Stimulated activated CD8-positive, alpha-beta memory T cell treated with anti-CD3 and anti-CD28 coated beads, Interleukin-12 subunit alpha, Interleukin-12 subunit beta, amount 100 ng/mL, for 4 hours (primary cell): ENCODE measurements at places on chromosomes 1 and 21.

GRCh38 chr1:119871881-119872280 is 24.4 kb downstream of the ADAM30 start:
- no peak for DNase-seq

DNA sequence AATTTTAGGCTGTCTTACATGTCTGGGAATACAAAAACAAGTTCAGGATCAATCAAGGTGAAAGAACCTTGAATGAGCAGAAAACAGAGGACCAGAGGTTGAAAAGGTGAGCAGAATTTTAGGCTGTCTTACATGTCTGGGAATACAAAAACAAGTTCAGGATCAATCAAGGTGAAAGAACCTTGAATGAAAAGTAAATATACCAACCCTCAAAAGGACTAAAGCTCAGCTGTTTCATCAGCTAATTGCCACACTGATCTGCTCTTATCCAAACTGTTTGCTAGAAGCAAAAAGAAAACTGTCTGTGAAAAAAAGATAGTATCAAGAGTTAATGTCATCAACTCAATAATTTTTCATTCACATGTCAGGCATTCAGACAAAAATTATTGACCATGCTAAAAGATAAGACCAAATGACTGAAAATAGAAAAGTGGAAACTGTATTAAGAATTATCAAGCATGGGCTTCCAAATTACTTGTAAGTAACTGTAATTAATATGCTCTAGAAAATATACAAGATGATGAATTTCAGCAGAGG is 69.2 kb downstream of the LTN1 start:
- DNase-seq: no peak

DNA sequence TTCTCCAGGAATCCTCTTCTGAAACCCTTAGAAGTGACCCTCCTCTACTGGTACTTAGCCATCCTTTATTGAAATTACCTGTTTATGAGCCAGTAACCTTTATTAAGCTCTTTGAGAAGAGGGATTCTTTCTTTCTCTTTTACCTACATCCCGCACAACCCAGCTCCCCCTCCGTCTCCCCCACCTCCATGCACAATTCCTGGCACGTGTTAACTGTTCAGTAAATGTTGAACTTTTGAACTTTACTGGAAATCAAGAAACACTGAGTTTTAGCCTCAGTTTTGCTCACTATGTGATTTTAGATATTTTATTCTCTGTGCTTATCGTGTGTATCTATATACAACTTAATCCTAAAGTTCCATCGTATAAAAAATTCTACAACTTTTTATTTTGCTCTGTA is 1.8 kb downstream of the TMED5 start:
- DNase-seq: no peak

DNA sequence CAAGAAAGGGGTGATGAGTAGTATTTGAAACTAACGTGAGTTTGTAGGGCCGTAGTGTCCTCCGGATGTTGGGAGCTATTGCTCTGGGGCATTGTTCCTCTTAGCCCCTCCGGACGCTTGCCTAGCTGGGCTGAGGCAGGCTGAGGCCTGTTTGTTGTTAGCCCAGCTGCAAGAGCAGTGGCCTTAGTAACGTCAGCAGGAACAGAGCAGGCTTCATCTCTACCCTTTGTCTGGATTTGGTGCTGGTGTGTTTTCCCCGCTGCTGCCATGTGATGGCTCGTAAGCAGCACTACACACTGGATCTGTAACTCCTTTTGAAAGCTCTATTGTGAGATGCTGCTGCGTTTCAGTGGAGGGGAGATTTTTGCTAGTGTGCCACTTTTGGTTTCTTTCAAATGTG is 57.6 kb downstream of the DNM3 start:
- DNase-seq: no peak

DNA sequence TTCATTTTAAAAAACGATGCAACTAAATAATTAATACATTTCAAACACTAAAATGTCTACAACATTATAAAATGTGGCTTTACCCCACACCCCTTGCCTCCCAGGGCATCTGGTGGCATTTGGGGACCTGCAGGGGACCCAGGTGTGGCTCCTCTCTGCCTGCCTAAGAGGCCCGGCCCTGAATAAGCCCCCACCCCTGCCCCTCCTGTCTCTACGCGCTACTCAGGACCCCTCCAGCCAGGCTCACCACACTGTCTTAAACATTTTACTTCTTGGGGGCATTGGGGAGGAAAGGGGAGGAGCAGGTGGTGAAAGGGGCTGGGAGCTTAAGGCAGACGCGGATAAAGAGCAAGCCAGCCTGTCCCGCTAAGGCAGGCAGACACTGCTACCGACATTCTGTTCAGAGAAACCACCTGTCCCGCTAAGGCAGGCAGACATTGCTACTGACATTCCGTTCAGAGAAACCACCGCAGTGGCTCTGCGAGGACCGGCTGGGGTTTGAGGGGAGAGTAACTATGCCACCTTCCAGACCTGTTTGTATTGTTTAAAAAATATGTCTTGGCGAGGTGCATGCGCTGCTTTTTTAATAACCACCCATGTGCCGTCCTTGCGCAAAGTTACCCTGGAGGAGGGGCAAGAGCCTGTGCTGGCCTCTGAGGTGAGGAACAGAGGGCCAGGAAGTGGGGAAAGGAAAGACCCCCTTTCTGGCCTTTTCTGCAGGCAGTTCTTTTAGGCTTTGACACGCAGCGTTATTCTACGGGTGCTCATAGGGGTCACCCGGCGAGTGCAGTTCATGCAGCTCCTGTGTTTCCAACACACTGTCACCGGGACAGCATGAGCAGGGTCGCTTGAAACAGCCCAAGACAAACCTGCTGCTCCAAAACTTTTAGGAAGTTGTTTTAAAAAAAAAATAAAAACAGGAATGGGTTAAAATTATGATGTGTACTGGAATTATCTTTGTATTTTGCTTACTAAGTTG is 51.3 kb upstream of the RIPK4 start:
- no peak for DNase-seq

GRCh38 chr1:221172841-221173240 is 293.6 kb downstream of the HLX start:
- DNase-seq: no peak
